PC-3 (cell line): ENCODE measurements at places on chromosomes 3 and 15.
A peak's percentile ranks its signal among the peaks of the same experiment; 100 is the strongest.

- DNase-seq, result no peak
Measured at GRCh38 chr3:41167722-41168497, 31.4 kb upstream of the CTNNB1 start.

GRCh38 chr3:114111060-114111770, 54.7 kb downstream of the QTRT2 start:
- no peak for DNase-seq

DNA sequence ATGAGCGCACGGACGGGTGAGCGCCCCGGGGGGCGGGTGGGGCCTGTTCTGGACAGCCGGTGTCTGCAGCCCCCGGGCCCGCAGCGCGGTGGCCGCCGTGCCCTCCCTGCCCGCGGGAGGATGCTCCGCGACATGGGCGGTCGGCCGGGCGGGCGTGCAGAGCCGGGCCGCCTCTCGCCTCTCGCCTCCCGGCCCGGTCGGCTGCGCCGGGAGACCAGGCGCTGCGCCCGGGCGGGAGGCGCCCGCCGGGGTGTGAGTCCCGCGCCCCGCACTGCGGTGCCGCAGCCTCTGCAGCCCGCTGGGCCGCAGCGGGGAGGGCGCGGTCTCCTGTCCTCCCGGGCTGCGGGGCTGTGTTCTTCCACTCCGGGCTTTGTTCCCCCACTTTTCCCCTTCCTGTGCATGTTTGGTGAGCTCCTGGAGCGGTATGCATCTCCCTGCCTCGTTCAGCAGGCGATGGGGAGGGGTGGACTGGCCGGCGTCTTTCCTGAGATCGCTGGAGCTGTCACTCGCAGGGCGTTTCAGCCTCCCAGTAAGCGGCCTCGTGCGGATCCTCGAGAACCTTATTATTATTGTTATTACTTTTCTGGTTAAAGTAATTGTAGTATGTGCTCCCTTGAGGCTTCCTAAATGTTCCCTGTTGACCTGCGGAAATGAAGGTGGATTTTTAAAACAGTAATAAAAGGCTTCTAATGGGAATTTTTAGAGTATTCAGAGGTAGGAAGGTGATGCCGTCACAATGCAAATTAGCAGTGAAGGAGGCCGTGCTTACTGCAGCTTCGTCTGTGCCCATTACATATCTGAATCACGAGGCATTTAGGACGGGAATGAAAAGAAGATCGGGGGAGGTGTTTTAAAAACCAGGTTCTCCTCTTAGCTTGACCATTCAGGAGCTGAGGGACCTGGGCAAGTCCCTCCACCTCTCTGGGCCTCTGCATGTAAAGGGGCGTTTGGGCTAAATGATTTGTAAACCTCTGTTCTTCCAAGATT, 593 bp downstream of the TMOD2 start:
- peak; percentile 34 for DNase-seq

DNA sequence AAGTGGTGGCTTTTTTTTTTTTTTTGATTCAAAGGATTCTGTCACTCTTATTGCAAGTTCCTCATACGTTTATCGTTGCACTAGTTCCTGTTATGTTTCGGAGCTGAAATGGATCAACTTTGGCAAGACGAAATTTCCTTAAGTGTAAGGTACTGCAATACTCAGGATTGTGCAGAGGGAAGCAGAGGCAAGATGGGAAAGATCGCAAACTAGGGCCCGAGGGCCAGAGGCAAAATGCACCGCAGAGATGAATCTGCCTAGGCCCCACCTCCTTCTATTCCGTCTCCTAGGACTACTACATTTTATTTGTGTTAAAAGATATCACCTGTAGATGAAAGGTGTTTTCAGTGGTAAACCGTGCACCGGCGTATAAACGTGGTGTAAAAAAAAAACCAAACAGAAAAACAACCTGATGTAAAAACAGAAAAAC, 331 bp downstream of the RNU6-1 start:
- peak; percentile 51 for DNase-seq

DNA sequence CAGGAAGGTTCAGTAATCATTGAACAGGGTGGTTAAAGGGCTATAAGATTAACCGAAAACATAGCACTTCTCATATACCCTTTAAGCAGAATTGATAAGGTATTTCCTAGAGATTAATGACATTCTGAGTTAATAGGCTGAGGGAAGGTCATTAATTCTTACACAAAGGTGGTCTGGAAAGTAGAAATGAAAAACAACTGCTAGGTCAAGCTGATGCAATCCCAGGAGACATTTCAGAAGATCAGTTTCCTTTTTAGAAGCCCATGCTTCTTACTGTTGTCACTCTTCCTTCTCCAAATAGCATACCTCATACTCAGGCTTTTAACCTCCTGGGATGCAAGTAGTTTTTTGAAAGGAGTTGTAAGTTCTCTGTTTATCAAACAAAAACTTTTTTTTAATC, 8.8 kb downstream of the FILIP1L start:
- DNase-seq, result no peak

DNA sequence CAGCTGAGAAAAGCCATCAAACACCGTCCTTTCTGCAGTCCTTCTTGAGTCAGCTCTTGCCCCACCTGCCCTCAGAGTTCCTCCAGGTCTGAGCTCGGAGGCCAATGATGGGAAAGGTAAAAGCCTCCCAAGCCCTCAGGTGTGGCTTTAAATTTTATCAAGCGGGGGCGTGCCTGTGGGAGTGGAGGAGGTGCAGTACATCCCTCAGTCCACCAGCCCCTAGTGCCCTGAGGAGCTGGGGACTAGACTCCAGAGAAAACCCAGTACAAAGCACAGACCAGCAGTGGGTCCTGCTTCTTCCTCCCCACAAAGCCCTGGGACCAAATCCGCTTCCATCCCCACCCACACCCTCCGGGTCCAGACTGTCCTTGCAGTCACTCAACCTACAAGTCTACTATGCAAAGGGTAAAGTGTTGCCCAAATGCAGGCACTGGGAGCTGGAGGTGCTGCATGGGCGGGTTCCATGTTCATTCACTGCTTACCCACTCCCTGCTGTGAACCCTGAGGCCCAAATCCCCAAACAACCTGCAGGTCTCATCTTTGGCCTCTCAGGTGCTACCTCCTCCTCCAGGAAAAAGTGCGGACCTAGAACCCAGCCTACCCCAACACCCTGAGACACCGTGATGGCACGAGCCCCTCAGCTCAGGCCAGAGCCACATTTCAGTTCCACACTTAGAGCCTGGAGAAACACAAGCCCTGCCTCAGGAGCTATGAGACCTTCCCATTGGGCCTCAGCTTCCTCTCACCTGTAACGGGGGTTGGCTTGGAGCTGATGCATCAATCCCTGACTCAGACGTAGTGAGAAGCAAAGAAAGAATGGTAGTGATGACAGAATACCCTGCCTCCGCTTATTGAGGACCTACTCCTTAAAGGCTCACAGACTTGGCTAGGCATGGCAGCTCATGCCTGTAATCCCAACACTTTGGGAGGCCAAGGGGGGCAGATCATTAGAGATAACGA, 2.4 kb downstream of the PFKFB4 start:
- DNase-seq, result peak; percentile 41

DNA sequence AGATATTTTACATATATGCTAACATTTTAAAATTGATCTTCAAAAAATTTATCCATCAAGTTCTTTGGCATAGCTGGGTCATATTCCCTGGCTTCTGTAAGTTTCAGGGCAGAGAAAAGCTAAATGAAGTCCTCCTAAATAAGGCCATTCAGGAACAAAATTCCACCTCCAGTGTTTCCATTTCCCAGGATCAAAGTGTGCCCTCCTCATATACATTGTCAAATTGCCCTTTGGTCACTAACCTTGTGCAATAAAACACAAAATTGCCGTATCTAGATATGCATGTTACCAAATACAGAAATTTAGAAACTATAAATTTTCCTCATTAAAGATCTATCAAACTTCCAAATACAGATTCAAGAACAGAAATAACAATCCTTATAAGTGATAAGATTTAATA, 10.6 kb downstream of the CEP152 start:
- DNase-seq, result no peak

DNA sequence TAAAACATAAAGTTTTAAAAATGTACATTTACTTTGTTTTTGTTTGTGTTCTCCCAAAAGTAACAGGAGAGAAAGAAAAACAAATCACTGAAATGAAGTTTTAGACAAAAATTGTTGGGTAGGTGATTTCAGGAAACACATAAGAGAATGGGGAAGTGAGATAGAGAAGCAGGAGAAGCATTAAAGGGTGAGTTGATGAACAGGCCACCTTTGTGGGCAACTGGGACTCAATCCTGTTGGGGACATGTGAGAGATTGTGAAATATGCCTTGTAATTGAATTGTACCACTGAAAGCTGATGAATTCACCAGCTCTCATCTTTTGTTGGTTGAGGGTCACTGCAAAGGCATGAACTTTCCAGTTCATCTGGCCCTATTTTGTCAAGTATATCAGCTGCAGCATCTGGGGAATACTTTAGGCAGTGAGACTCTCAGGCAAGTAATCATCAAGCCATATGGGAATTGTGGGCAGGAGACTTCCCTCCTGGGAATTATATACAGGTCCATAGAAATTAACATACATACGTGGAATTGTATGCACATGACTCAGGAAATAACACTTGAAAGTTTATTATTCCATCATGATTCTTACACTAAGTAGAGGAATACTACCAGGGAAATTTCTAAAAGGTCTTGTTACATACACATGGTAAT, 181.0 kb downstream of the ZBBX start:
- DNase-seq, result no peak

- DNase-seq, result no peak
Measured at GRCh38 chr3:38601956-38602550, 47.4 kb downstream of the SCN5A start.

- DNase-seq, result no peak
Measured at GRCh38 chr3:8458238-8458661, 43.4 kb upstream of the LMCD1 start.

- DNase-seq, result no peak
Measured at GRCh38 chr3:4856136-4856535, 123.1 kb upstream of the BHLHE40 start.

DNA sequence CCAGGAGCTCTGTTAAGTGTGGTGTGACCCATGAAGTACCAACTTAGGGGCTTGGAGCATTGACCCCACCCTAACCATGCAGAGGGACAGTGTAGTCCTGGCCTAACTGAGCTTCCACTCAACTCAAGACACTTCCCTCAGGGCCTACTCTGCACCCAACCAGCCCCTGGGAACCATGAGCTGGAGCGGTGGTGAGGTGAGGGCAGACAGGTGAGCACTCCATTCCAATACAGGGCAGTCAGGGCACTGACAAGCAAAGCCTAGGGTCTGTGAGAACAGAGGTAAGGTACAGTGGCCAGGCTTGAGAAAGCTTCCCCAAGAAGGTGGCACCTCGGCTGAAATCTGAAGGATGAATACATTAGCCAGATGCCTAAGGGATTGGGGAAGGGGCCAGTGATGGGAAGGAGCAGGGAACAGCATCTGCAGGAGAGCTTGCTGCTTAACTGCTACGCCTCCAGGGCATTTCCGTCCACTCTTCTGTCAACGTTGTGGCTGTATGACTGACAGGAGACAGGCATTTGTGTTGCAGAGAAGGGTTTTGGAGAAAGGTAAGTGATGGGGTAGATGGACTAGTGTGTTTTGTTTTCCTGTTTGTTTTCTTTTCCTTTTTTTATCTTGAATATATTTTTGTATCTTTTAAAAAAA, 243.5 kb upstream of the TRIM42 start:
- no peak for DNase-seq

DNA sequence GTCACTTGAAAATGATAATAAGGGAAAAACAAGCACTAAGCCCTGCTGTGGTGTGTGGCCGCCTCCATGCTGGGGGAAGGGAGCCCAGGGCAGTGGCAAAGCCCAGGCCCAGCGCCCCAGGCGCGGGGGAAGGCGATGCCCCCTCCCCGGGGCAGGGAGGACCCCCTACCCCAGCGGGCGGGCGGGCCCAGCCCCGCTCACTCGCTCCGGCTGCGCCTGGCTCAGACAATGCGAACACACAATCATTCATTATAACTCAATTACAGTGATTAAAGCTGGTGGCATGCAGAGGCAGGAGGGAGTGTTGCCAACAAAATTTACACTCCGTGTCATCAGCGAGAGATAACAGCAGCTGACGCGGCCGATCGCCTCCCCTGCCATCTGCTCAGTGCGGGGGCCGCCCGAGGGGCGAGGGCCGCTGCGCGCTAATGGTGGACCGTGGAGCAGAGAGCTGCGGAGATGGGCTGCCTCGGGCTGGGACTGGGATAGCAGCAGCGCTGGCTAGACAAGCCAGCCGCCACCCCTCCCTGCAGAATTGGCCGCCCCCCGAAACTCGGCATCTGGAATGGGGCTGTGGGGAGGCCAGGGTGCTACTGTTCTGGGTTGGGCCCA, 64.1 kb downstream of the TLE3 start:
- DNase-seq, result no peak

DNA sequence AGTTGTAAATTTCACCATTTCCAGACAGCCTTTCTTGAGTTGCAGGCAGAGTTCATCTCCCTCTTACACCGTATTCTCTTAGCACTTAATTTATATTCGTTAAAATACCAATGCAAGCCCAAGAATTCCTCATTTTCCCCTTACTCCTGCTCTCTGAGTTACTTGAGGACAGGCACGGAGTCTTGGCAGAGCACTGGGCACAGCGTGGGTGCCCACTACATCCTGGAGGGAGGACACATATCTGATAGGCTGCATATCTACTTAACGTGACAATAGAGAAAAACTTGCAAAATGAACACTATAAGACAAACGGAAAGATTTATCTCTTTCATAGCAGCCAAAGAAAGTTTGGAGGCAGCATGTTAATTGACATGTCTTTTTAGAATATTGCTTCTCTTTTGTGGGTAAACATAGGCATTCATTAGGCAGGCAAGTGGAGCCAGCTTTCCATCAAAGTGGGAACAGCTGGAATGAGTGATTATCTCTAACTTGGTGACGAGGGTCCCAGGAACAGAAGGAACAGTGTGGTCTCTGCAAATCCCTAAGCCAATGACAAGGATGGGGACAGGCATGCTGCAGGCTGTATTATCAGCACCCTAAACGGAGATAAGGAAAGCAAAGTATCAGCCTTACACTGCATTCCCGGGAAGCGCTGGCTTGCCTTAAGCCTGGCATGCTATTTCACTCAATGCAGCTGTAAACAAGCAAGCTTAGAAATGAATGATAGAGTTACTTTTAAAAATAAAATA, 116.5 kb downstream of the RTP4 start:
- no peak for DNase-seq

GRCh38 chr3:127288921-127289705, 1.3 kb upstream of the PRR20G start:
- no peak for DNase-seq

- DNase-seq, result no peak
Measured at GRCh38 chr3:43126536-43126935, 20.7 kb upstream of the POMGNT2 start.

GRCh38 chr3:136620436-136620835, 131.7 kb downstream of the STAG1 start:
- no peak for DNase-seq

DNA sequence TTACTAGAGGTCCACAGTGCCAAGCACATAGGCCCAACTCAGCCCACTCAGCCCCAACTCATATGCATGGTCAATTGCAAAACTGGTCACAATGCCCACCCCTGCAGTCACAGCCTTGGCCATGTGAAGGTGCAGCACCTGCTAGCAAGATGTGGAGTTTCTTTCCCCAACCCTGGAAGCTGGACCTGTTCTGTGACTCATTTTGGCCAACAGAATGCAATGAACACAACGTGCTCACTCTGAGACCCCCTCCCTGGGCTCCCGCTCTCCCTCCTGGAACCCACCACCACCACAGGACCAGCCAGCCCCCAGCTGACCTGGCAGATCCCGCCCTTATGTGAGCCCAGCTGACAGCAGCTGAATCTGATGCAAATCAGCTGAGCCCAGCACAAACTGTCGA, 34.4 kb downstream of the ALDH1L1 start:
- DNase-seq, result no peak
